ENCODE measurements at places on chromosomes 3 and 15. TPM values are rescaled to one million over a fixed set of nuclear protein-coding genes. Genes with fewer than 3 reads are reported as not detected.

Gene SHF
- total RNA-seq = 1.5 TPM

DNA sequence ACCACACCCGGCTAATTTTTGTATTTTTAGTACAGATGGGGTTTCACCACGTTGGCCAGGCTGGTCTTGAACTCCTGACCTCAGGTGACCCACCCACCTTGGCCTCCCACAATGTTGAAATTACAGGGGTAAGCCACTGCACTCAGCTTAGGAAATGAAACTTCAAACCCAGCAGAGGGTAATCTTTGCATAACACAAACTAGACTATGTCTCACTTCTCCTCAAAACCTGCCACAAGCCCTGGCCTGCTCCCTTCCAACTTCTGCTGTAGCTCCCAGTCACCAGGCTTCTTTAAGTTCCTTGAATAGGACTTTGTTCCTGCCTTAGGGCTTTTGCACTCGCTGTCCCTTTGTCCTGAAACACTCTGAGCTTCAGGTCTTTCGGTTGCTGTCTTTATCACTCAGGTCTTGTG lies 39.2 kb upstream of the SEMA4B start:
- no peak for DNase-seq

- DNase-seq = no peak
Measured at GRCh38 chr3:158685159-158685558, 12.7 kb upstream of the LXN start.

- DNase-seq = no peak
Measured at GRCh38 chr3:60898321-60898720, 352.9 kb downstream of the FHIT start.

DNA sequence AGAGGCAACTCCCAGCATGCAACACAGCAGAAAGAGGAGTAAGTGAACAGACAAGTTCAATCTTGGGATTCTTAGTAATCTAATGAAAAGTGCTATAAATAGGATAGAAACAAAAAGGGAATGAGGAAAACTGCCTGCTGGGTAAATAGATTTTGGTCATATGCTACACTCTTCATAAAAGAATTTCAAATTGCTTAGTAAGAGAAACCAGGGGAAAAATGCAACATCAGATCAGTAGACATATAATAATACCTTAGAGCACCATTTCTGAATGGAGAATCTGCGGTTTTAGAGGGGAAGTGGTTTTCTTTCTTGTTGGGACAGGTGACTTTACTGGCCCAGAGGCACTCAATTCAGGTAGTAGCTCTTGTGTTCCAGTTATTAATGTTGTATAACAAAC lies 13.4 kb upstream of the TBC1D5 start:
- DNase-seq = no peak

DNA sequence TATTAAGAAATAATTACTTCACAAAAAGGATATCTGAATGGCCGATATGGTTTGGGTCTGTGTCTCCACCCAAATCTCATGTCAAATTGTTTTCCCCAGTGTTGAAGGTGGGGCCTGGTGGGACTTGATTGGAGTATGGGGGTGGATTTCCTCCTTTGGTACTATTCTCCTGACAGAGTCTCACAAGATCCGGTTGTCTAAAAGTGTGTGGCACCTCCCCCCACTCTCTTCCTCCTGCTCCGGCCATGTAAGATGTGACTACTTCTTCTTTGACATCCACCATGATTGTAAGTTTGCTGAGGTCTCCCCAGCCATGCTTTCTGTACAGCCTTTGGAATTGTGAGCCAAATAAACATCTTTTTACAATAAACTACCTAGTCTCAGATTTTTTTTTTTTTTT lies 34.5 kb downstream of the ZBTB11 start:
- DNase-seq = no peak

DNA sequence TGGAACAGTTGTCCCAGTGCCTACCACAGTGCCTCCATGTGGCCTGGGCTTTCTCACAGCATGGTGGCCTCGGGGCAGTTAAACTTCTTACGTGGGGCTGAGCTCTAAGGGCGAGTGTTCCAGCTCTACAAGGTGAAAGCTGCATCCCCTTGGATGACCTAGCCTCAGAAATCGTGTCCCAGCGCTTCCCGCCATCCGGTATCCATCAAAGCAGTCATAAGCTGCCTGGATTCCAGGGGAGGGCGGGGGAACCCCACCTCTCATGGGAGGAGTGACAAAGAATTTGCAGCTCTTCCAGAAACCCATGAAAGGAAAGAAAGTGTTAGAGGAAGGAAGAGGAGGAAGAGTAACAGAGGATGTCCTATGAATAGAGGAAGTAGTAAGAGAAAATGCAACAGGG lies 45.8 kb upstream of the CCDC174 start:
- DNase-seq = no peak

DNA sequence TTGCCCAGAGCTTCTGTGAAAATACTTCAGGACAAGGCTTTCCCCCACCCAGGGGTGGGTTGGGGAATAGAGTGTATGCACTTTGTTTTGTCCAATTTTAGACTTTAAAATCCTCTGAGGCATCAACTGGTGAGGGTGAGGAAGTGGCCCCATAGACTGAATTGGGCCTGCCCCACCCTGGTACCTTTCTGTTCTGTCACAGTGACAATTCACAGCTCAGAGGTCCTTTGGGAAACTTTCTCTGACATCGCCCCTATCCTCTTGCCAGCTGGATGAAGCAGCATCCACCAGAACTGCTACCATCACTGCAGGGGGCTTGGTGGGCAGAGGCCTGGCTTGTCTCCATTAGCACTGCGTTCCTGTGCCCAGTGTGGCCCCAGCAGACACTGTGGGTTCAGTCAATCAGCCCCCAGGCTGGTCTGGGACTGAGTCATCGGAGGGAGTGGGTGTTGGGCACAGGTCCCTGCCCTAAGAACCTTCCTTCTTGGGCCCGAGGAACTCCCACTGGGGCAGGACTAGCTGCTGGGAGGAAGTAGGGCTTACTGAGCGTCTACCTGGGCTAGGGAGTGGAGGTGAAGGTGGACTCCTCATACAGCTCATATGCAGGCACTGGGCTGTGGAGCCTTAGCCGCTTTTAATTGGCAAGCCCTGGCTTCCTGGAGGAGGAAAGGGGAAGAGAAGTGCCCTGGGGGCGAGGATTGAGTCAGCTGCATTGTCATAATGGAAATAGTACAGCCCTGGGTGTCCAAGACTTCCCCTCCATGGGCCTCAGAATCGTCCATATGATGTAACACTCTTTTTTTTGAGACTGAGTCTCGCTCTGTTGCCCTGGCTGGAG lies 1.5 kb upstream of the PPM1M start:
- DNase-seq = no peak

DNA sequence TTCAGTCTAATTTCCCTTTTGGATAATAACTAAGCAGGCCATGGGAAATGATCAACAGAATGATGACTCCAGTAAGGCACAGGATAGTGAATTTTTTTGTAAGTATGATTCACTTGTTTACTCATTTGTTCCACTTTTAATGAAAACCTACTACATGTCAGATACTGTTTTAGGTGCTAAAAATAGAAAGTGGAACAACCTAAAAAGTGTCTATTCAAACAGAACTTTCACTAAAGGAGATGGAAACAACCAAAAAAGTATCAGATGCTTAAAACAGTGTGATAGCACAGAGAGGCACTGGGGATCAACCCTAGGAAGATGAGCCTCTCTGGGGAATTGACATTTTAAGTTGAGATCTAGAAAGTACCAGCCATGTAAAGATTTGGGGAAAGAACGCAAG lies 11.1 kb downstream of the RYK start:
- no peak for DNase-seq

- DNase-seq = no peak
Measured at GRCh38 chr15:78414621-78415250, 23.3 kb upstream of the IREB2 start.

- DNase-seq = no peak
Measured at GRCh38 chr15:38930851-38931572, 366.4 kb upstream of the RASGRP1 start.

DNA sequence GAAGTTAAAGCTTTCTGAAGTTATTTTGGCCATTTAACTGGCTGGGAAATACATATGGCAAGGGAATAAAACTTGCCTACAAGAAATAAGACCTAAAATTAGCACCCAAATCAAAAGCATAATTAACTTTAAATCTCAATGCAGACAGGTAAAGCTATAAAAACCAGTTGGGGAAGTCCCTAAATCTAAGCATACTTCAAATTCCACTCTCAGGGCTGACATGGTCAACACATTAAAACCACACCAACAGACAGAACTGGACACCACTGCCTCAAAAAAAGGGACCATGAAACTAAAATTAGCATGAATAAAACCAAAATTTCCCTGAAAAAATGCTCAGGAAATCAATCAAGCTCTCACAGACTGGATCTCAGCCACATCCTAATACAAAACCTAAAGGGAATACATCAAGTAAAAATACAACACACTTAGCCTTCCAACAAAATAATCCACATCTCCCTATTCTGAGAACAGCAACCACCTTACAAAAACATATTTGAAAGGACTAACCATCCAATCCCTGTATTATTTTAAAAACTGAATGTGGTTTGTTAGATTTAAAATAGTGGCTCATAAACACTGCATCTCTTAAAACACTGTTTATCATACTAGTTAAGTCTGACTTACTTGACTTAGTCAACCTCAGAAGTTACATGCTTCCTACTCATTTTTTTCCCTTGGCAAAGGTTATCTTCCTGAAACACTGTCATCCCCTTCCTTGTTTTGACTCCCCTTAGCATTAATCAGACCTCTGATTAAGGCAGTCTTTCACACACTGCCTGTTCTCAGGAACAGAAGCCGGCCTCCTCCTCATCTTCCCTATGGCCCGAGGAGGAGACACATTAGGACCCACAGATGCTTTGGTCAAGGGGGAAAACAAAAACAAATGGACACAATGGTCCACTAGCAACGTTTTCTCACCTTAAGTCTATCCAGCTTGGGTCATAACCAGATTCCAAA lies 8.3 kb downstream of the TRA2B start:
- no peak for DNase-seq

Gene CCR1
- total RNA-seq = 0.77 TPM

Gene CSPG5
- 0.82 TPM for total RNA-seq

DNA sequence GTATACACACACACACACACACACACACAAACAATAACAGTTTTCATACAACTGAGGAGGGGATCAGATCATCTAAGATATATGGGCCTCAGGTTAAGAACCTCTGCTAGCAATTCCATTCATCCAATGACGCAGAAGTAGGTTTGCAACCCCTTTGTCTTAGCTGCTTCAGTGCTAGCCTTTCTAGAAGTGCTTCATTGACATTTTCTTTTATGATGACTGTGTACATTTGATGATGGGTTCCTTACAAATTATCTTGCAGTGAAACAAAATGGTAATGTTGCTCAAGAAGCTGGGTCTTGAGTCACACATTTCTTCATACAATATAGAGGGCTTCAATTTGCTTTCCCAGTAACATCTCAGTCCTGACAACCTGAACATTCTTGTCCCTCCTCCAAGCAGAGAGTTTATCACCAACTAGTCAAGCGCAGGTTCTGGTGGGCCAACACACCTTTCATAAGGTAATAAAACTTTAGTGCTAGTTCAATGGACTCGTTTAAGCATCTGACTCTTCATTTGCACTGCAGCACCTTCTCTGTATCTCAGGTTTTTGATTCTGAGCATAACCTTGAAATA lies 269.5 kb downstream of the CNTN3 start:
- no peak for DNase-seq

GRCh38 chr3:197912741-197913476 lies 37.1 kb upstream of the RPL35A start:
- no peak for DNase-seq

- no peak for DNase-seq
Measured at GRCh38 chr3:32082721-32083120, 23.7 kb upstream of the GPD1L start.

GRCh38 chr15:31497838-31498237 lies 171.2 kb downstream of the KLF13 start:
- no peak for DNase-seq

- no peak for DNase-seq
Measured at GRCh38 chr15:77002436-77002835, 7.5 kb downstream of the PSTPIP1 start.

DNA sequence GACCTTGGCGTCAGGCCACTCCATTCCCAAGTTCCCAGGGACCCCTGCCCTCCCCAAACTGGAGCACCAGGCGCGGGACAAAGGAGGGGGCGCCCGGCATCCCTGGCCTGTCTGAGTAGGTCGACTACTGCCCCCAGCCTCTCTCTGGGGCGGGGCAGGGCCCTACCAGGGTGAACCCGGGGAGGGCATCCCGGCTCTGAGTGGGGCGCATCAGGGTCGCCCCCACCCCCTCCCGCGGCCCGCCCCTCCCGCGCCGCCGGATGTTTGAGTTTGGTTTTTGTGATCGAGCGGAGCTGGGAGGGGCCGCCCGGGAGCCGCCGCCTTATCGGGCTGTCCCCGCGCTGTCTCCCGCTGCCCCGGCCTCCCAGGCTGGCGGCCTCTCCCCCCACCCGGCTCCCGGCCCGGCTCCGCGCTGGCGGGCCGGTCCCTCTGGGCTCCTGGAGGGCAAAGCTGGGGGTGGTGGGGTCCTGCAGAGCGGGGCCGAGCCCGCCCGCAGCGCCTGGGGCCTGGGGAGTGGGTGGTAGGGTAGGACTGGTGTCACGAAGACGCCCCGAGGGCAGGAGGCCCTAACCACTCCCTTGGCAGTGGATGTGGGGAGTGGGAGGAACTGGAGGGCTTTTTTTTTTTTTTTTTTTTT lies 47.2 kb upstream of the SMAD6 start:
- no peak for DNase-seq

GRCh38 chr3:101725194-101725889 lies 928 bp downstream of the CEP97 start:
- peak; percentile 26 for DNase-seq

DNA sequence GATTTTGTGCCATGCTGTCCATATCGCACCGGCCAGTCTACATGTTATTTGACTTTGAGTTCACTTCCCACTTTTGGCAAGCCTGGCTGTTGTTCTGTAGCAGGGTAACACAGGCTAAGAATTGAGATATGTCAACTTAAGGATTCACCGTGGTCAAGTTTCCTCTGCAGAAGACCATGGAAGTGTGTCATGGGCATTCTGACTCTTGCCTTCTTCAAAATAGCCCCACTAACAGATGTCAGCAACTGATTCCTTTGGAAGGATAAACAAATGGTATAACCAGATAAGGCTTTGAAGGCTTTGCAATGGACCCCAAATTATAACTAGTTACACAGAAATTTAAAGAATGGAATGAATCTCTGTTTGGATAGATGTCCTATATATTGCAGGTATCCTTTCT lies 20.1 kb upstream of the CD47 start:
- no peak for DNase-seq

Gene EAF2
- 21.8 TPM for total RNA-seq

GRCh38 chr3:18153571-18154173 lies 271.5 kb downstream of the SATB1 start:
- no peak for DNase-seq

Gene PRSS50
- total RNA-seq = 0.21 TPM

Gene FOXL2
- not detected for total RNA-seq

Gene GRM7
- 0.29 TPM for total RNA-seq

DNA sequence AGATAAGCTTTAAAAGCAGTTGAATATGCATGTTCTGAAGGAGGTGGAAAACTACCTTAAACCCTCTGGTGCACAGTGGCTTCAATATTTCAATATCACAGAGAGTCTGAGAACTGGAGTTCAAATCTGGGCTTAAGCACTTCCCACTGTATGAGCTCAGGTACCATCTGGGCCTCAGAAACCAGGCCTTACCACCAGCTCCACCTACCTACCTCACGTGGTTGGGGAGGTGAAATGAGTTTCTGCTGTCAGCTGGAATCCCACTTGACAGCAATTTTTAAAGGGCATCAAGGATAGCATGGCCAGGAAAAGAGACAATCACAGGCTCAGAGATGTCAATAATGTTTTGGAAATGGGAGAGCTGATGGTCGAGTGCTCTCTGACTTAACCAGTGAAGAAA lies 5.0 kb downstream of the CHCHD4 start:
- DNase-seq = no peak

- no peak for DNase-seq
Measured at GRCh38 chr3:169297214-169297613, 366.3 kb downstream of the MECOM start.
